ENCODE measurements at places on chromosomes 4 and X. TPM values are rescaled to one million over a fixed set of nuclear protein-coding genes. Genes with fewer than 3 reads are reported as not detected.
A peak's percentile ranks its signal among the peaks of the same experiment; 100 is the strongest.

The VCX3A gene
- polyA plus RNA-seq, result not detected

The RPS6KA6 gene
- polyA plus RNA-seq, result 5.2 TPM

The PFKFB1 gene
- 1.1 TPM for polyA plus RNA-seq

The CXCR3 gene
- 0.32 TPM for polyA plus RNA-seq

The TMEM150C gene
- polyA plus RNA-seq, result 3.5 TPM

The SHROOM3 gene
- polyA plus RNA-seq, result 34.3 TPM

The NRK gene
- 183 TPM for polyA plus RNA-seq

DNA sequence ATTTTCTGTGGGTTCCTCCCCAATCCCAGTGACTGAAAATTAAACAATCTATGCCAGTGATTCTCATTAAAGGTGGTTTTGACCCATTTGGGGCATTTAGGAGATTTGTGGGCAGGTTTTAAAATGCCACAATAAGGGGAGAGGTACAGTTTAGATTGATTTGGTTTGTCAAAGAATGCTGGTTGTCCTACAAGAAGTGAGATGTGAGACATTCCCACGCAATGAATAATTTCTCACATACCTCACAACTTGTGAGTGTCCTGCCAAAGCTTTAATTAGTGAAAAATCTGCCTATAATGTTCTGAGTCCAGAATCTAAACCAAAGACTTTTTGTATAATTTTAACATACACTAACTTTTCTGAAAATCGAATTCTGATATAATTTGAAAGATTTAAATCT, 199.4 kb downstream of the MAPK10 start:
- no peak for DNase-seq

DNA sequence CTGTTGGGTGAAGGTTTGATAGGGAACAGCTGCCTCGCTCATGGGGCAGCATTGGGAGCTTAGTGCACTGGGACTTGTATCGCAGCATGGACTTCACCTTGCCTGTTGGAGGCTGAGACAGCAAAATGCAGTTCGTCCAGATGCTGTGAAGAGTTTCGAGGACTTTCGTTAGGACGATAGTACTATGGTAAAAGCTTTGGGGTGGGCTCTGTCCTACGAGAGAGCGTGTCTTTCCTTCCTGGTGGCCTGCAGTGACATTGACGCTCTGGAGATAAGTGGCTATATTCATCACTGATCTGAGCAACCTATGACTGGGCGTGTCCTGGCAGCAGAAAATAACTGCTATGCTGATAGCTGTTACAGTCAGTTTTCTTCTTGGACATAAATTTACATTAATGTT, 44.8 kb downstream of the ARHGAP10 start:
- DNase-seq, result no peak

- no peak for DNase-seq
Observed at GRCh38 chr4:107793996-107794395, 30.7 kb upstream of the SGMS2 start.

GRCh38 chr4:124030147-124030546, 633.6 kb downstream of the SPRY1 start:
- peak; percentile 78 for DNase-seq

GRCh38 chrX:136168929-136169735, 21.8 kb downstream of the FHL1 start:
- no peak for DNase-seq

DNA sequence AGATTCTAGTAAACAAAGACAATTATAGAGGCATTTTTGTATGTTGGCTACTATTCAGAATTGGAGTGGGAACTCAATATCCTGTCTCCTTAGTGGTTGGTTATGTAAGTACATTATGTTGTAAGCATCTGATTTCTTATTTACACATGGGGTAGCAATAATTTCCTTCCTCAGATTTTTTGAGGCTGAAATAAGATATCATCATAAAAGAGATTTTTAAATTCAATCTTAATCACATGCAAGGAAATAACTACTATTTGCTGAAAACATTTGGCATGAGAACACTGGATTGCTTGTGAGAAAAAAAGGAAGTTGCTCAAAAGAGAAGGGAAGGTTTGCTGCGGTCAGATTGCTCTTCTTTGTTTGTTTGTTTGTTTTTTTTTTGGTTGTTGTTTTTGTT, 437.7 kb upstream of the HS3ST1 start:
- DNase-seq, result no peak

- DNase-seq, result no peak
Observed at GRCh38 chrX:84168095-84168494, 19.9 kb downstream of the RPS6KA6 start.

- DNase-seq, result no peak
Observed at GRCh38 chr4:76055016-76055415, 19.1 kb upstream of the CXCL11 start.

- DNase-seq, result peak; percentile 81
Observed at GRCh38 chrX:151697522-151697921, 2.3 kb downstream of the PRRG3 start.

- DNase-seq, result peak; percentile 83
Observed at GRCh38 chr4:145481164-145481941, at the start of gene SMAD1. Gene SMAD1, plus strand, starts transcription at chr4:145481853. Its CDS starts 32,761 bp downstream, at chr4:145514614.

DNA sequence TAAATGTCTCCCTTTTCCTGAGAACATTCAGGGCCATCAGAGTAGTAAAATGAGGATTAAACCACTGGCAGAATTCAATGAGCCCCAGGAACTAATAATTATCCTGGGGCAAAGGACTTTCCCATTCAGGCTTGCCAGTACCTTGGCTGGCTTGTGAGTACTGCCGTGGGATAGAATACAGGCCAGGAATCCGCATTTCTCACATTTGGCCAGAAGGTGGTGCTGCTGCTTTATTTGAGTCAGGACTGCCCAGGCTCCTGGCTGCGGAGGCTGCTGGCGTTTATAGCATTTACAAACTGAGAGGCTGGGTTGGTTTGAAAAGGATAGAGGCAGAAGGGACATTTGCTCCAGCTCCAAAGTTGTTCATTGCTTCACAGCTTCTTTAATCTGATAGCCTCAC, 91.4 kb downstream of the RTL9 start:
- peak; percentile 74 for DNase-seq

- DNase-seq, result peak; percentile 56
Observed at GRCh38 chr4:8370835-8371595, 69.5 kb downstream of the ACOX3 start.

- DNase-seq, result no peak
Observed at GRCh38 chr4:33411182-33411581, 2691.0 kb downstream of the PCDH7 start.

GRCh38 chrX:20267931-20268701, 1.4 kb upstream of the RPS6KA3 start:
- DNase-seq, result peak; percentile 45

DNA sequence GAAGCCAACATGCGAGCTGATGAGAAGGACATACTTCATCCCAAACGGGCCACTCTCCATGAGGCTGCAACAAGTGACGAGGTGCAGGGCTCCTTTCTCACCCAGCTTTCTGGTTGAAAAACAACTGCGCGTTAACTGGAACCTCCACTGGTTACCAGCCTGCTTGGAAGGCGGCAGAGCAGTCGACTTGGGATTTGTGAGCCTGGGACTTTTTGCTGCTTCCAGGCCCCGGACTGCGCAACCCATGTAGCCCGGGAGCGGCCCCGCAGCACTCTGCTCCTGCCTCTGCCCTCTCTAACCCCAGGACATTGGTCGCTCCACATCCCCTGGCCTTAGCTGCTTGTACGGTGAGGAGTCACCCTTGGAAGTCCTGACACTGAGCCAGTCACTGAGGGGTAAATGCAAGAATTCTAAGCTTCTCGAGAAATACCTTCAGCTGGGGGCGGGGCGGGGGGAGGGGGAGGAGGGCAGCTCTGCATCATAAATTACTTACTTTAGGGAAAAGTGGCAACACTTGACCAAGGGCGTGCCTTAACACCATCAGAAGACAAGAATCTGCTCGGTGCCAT, 72.7 kb downstream of the MTMR1 start:
- no peak for DNase-seq
